ENCODE measurements at places on chromosomes 11 and 22.

DNA sequence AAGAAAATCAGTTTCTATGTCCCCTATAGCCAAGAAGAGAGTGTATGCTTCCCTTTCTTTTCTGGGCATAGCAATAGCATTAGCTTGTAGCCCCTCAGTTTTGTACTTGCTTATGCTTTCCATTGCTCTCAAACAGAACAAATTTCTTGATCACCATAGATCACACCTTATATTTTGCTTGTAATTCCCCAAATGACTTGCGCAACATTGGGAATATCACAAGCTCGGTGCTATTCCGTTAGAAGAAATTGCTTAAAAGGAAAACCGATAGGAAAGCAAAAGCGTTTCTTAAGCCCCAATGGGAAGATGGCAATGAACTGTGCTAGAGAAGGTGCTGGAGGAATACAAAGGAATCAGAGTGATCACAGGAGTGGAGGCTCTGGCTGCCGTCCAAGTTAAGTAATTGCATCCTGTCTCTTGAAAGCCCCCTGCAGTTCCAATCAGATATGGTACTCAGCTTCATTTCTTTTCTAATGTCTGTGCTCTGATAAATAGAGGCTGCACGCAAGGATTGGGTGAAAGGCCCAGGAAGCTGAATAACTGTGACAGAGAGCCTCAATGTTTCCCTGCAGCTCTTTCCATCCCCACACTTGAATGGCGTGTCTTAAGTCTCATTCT, 182.1 kb upstream of the KIRREL3 start:
- DNase-seq, result no peak

DNA sequence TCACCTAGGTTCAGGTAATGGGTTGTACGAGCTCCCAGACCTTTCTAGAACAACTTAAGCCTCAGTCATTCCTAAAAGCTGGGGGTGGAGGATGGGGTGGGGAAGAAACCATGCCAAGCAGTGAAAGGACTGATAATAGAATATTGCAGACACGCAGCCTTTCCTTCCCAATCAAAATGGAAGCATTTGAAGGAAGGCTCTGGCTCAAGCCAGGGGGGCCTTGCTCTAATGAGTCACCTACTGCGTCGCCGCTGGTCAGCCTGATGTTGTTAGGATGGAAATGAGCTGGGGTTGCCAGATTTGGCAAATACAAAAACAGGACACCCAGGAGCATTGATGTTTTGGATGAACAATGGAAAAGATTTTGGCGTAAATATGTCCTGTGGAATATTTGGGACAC, 6.2 kb downstream of the SYT12 start:
- DNase-seq, result no peak

DNA sequence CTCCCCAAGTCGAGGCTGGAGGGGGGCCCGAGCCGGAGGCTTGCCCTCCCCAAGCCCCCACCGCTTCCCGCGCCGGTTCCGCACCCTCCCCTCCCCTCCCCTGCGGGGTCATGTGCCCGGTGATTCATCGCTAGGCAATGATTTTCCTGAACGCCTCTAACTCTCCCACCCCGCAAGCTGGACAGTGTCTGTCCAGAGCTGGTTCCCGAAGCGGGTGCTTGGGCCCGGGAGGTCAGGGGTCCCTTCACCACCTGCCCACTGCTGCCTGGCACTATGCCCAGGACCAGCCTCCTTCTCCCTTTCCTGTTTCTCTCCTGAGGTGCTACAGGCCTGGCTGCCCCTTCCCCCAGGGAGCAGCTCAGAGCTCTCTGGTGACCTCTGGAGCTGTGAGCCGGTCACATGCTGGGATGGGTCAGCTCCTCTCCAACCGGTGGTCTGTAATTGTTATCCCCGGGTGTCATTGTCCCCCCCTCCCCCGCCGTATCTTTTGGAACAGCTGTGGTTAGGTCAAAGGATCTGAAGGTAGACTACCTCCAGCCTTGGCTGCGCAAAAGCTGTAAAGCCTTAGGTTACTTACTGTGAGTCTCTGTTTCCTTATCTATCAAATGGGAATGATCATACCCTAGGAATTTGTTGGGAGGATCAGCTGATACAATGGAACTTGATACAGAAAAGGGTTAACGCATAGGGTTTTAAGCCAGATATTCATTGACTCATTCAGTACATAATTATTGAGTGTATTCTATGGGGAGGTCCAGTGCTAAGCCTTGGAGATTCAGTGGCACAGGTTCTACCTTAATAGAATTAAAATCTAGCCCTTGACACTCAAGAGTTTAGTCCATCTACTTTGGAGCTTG, 753 bp downstream of the STX3 start:
- no peak for DNase-seq

DNA sequence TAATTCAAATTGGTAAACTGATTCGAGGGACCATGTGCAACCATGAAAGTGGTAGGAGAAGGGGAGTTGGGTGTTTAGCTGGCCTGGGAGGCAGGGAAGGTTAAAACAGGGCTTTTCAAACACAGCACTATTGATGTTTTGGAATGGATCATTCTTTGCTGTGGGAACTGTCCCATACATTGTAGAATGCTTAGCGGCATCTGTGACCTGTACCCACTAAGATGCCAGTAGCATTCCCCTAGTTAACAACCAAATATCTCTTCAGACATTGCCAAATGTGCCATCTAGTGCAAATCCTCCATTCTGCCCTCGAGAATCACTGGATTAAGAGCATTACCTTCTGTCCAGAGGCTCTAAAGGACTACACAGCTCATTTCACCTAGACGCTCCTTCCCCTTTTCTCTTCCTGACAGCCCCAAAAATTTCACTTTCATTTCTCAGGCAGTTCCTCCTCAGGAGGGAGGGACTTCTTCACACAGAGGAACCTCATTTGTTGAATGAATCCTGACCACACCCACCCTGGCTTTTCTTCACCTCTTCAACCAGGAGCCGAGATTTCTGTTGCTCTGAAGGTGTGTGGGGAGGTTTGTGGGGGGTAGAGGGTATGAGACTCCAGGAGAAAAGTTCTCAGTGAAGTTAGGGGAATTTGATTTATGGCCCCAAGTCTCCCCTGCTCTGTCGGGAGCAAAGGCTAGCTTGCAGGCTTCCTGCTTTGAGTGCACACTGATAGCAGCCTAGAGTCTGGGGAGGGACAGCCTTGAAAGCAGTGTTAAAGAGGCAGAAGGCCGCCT, at the start of gene TRIM34:
TRIM34 (plus strand) TSS at position 513 of the 791 bp plus-strand sequence. CDS start 7,331 bp downstream, outside the sequence.
- peak; percentile 18 for DNase-seq

DNA sequence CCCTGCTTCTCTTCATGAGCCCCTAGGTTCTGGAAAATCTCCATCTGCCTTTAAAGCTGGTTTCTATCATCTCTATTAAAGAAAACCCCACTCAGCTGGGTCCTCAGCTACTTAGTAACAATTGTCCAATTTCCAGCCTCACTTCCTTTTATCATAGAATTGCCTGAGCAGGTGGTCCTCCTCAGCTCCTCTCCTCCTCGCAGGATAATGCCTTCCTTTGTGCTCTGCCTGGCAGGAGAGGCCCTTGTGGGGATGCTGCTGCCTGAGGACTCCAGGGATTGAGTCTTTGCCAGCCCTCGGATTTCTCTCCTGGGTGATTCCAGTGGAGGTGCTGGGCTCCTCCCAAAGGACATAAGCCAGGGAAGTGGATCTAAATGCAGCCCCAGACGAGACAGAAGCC, 448.3 kb downstream of the INSC start:
- no peak for DNase-seq

DNA sequence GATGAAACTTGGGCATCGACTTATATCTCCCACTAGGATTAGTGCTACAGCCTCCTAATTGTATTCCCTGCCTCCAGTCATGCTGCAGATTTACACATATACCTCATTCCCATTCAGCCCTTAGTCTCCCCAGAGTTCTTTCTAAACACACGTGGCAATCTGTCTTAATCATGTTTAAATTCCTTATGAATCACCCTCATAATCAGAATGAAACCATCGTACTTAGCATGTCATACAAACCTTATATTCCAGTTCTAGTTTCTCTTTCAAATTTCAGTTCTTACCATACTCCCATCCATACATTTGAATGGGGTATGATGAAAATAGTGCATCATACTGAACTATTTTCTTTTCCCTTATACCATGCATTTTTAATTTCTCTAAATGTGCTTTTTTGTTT, 6.0 kb upstream of the OR10A2 start:
- DNase-seq, result no peak

DNA sequence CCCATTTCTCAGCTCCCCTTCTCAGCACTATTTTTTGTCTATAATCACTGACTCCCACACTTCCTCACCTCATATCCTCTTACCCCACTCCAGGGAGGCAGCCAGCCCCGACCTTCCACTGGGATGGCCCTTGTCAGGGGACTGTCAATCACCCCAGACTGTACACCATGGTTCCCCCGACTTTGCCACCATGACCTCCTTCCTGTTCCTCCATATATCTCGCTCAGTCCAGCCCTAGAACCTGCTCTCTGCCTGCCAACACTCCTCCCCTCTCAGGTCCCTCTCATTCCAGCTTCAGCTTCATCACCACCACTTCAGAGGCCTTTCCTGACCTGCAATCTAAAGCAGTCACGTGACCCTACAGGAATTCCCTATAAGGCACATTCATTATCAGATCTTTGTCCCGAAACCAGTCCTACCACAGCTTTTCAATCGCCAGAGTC, 16.5 kb downstream of the PRPF19 start:
- no peak for DNase-seq

GRCh38 chr22:36177160-36177559, 16.6 kb upstream of the APOL3 start:
- DNase-seq, result no peak

GRCh38 chr11:107898270-107898669, 30.0 kb upstream of the RAB39A start:
- no peak for DNase-seq

- no peak for DNase-seq
These were observed 355.3 kb upstream of the CCDC90B start for GRCh38 chr11:83641511-83641910.

- no peak for DNase-seq
These were observed 849 bp upstream of the APOBEC3B start for GRCh38 chr22:38981005-38981991.

- DNase-seq, result no peak
These were observed 51.4 kb downstream of the GRIK4 start for GRCh38 chr11:120562806-120563425.

DNA sequence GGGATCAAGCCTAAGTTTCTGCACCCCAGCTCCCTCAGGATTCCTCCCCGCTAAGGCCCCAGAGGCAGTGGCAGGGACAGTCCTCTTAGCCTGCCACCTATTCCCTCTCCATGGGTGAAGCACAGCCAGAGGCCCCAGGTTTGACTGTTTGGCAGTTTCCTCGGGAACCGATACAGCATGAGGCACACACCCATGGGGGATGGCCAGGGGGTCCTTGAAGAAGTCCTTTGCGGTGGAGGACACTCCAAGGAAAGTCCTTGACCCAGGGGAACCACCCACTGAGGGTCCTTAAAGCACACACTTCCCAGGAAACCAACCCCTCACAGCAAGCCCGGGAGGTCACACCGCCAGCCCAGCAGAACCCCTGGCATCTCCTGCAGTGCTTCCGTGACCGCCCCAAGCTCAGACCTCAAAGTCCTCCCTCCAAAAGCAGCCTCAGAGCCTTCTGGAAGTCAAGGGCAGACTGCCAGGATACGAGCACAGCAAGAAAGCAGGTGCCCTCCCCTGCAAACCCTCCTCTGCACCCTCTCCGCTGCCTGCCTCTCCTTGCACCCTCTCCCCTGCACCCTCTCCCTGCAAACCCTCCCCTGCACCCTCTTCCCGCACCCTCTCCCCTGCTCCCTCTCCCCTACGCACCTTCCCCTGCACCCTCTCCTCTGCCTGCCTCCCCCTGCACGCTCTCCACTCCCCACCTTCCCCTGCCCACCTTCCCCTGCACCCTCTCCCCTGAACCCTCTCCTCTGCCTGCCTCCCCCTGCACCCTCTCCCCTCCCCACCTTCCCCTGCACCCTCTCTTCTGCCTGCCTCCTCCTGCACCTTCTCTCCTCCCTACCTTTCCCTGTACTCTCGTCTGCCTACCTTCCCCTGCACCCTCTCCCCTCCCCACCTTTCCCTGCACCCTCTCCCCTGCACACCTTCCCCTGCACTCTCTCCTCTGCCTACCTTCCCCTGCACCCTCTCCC, 1.4 kb downstream of the SIGIRR start:
- DNase-seq, result no peak

DNA sequence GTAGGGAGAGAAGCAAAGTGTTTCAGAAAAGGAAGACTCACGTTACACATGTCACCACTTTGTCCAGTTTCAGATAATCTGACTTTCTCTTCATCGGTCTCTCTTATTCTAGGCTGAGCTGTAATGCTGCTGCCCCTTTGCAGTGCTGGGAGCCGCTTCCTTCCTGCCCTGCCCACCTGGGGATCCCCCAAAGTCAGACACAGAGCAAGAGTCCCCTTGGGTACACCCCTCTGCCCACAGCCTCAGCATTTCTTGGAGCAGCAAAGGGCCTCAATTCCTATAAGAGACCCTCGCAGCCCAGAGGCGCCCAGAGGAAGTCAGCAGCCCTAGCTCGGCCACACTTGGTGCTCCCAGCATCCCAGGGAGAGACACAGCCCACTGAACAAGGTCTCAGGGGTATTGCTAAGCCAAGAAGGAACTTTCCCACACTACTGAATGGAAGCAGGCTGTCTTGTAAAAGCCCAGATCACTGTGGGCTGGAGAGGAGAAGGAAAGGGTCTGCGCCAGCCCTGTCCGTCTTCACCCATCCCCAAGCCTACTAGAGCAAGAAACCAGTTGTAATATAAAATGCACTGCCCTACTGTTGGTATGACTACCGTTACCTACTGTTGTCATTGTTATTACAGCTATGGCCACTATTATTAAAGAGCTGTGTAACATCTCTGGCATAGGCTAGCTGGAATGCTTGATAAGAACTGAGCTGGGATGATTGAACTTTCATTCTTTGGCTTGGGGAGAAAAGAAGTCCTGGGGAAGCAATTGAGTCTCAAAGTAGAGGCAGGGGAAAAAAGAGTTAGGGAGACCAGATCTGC, 31.2 kb upstream of the SMIM35 start:
- DNase-seq, result no peak

GRCh38 chr11:22666688-22667439, 453 bp downstream of the GAS2 start:
- no peak for DNase-seq

DNA sequence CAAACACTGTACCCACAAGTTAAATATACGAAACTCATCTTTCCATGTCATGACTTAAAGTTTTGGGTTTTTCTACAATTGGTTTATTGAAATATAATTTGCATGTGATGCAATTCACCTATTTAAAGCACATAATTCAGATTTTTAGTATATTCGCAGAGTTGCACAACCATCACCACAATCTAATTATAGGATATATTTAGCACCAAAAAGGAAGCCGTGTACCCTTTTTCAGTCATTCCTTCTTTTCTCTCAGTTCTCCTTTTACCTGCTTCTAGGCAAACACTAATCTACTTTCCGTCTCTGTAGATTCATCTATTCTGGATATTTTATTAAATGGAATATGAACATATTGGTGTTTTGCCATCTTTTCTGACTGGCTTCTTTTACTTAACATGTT, 1458.1 kb upstream of the TENM4 start:
- DNase-seq, result no peak

GRCh38 chr11:129224538-129224937, 32.4 kb upstream of the ARHGAP32 start:
- no peak for DNase-seq

GRCh38 chr22:35804421-35804820, 86.7 kb downstream of the APOL5 start:
- no peak for DNase-seq
